ENCODE measurements at places on chromosomes 3 and 15. TPM values are rescaled to one million over a fixed set of nuclear protein-coding genes. Genes with fewer than 3 reads are reported as not detected.

The DNAJB11 gene
- 54.6 TPM for total RNA-seq

The PRR20G gene
- total RNA-seq: not detected

The GRAMD2A gene
- 1.0 TPM for total RNA-seq

The IMPG2 gene
- 0.39 TPM for total RNA-seq

The TNFSF10 gene
- 4.3 TPM for total RNA-seq

The ADAMTS9 gene
- 4.6 TPM for total RNA-seq

The PDZRN3 gene
- 50.9 TPM for total RNA-seq

The TM6SF1 gene
- 0.11 TPM for total RNA-seq

The FETUB gene
- total RNA-seq: not detected

The CLDND1 gene
- total RNA-seq: 84.1 TPM

The GPR87 gene
- not detected for total RNA-seq

The ZNF774 gene
- 2.8 TPM for total RNA-seq

The MAP1A gene
- total RNA-seq: 124 TPM

The ARPP21 gene
- total RNA-seq: not detected

Data from articular chondrocyte of knee joint (primary cell).